ENCODE measurements at places on chromosomes 4 and X.
A peak's percentile ranks its signal among the peaks of the same experiment; 100 is the strongest.

GRCh38 chr4:109576462-109576861 is 16.4 kb downstream of the MCUB start:
- DNase-seq: no peak

GRCh38 chr4:39822662-39823061 is 124.7 kb downstream of the UBE2K start:
- no peak for DNase-seq

GRCh38 chrX:2484721-2485648 is 15.8 kb downstream of the DHRSX start:
- peak; percentile 71 for DNase-seq

DNA sequence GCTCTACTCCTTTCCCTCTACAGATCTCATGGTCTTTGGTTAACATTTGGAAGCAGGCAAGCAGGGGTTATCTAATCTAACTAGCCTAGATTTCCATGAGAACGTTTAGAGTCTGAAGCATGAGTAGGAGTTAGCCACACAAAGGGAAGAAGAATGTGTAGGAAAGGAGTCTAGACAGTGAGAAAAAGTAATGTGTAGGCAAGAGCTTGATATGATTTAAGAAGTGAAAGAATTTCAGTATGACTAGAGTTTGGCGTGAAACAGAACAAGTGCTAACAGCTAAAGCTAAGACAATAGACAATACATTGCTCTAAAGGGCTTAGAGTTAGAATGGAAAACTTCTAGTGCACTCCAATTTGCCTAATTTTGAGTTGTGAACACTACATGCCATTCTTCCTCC is 10.8 kb downstream of the CXCL8 start:
- DNase-seq: no peak

GRCh38 chrX:70196961-70197720 is 19.9 kb downstream of the DGAT2L6 start:
- no peak for DNase-seq

DNA sequence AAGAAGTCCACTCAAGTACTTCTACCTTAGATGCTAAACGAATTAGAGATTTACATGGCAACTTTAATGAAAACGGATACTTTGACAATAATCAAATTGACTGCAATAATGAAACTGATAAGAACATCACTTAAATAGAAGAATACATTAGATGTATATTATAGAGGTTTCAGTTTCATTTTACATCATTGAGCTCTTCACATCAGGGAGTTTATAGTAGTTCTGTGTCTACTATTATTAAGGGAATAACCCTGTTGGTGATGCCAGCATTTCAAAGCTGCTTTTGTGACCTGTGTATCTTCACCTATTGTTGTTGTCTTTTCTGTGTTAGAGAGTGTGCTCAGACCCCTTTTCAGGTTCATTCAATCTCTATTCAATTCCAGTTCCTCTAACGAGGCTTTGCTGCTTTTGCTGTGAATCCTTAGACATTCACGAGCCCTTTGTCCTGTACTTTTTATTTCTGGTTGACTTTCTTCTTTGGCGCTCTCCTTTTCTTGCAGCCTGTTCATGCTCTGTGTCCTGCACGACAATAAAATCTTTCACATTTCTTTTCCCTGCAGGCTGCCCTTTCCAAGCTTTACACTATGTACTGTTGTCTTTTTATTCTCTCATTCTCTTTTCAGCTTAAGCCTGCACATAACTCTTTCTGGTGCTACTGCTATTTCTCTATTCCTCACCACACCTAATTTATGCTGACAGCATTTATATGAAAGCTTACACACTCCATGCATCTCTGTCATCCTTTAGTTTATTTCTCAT is 232.1 kb downstream of the CPE start:
- DNase-seq: no peak

DNA sequence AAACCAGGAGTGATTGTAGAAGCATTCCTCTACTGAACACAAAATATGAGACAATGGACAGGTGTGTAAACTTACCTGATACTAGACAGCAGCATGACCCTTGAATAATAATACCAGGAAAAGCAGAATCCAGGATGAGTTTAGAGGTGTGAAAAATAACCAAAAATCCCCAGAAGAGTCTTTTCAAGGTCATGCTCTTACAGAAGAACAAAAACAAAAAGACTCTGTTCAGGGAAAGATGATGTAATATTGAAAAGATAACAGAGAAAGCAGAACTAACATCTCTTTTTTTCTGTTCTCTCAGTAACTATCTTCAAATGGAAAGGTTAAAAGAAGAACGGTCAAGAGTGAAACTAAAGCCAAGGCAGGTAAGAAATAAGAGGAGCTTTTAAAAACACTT is 14.0 kb upstream of the ARHGAP10 start:
- no peak for DNase-seq

- DNase-seq: no peak
These were observed 176.4 kb downstream of the BMPR1B start for GRCh38 chr4:94934201-94934600.

DNA sequence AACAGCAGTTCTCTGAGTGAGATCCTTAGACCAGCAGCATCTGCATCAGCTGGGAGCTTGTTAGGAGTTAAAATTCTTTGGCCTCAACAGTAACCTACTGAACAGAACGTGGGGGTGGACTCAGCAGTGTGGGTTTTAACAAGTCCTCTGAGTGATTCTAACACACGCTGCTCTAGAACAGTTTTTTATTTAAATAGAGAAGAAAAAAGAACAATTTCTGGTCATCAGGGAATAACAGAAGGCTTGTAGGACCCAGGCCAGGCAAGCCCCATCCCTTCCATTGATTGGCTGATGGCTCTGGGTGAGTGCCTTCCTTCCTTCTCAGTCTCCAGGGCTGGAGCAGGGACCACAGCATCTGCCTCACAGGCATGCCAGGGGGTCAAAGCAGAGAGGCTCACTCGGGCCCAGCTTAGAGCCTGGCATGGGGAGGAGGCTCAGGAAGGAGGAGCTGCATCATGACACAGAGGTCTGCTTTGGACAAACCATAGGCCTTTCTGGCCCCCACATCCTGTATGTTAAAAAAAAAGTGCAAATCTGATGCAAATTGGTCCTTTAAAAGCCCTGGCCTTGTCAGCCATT is 56.7 kb downstream of the JAKMIP1 start:
- no peak for DNase-seq

DNA sequence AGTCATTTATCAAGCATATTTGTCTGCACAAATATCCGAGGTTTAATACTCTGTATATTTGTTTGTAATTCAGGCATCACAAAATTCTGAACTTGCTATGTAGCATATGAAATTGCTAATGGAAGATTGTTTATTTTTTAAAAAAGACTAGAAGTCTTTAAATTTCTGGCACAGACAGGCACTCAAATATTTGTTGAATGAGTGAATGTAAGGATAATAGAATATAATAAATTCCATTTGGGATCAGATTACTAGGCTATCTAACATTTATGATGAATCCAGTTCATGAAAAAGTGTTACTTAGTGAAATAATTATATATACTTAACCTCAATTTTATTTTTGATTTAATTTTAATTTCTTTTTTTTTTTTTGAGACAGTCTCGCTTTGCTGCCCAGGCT is 30.4 kb upstream of the TEC start:
- DNase-seq: no peak

DNA sequence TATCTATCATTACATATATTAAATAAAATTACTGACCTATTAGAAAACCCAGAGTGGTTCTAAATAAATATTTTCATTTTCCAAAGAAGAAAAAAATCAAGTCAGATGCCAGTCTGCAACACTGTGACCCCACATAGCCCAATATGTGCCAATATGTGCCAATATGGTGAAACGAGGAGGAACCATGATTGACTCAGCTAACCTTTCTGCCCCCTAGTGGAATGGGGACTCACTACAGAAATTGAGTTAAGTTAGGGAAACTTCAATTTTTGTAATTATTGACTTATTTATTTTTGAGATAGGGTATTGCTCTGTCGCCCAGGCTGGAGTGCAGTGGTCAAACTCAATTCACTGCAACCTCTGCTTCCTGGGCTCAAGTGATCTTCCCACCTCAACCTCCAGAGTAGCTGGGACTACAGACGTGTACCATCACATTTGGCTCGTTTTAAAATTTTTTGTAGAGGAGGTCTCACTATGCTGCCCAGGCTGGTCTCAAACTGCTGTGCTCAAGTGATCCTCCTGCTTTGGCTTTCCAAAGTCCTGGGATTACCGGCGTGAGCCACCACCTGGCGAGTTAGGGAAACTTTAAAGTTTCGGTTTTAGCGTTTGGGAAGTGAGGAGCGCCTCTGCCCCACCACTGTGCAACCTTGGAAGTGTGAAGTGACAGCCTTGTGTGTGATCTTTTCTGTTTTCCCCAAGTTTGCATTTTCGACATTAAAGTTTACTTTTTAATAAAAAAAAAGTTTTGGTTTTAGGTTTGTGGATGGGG is 116.8 kb upstream of the SHISA3 start:
- DNase-seq: no peak

DNA sequence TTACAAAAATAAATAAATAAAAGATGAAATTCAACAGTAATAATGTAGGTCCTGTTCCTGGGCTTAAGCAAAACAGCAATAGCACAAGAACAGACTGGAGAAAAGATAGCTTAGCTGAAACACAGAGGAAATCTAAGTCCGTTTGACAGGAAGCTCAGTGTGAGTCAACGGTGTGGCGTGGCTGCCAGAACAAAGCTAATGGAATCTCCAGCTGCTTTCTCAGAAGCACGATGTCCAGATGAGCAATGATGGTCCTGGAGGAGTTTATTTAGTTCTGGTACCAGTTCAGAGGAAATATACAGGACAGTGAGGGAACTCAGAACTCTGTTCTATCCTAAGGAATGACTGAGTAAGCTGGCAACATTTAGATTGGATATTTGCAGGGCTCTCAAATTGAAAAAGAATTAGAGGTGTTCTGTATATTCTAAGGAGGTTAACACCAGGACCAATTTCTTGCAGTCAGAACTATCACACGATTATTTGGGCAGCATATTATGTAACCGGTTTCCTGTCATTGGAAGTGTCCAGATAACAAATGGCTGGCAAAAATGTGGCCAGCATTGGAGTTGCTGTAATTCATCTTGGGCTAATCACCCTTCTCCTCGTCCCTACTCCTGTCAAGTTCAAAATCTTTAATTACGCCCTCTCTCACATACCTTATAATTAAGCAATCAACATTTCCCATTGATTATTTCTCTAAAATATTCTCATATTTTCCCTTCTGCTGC is 12.7 kb downstream of the GAB3 start:
- DNase-seq: no peak

- peak; percentile 92 for DNase-seq
These were observed 4.9 kb downstream of the PRDM8 start for GRCh38 chr4:80202190-80202711.

- no peak for DNase-seq
These were observed 107.8 kb upstream of the FMR1 start for GRCh38 chrX:147803948-147804347.

- DNase-seq: no peak
These were observed 76.7 kb downstream of the TAB3 start for GRCh38 chrX:30812326-30812725.

- DNase-seq: no peak
These were observed 113.6 kb downstream of the SOX3 start for GRCh38 chrX:140391313-140391712.

DNA sequence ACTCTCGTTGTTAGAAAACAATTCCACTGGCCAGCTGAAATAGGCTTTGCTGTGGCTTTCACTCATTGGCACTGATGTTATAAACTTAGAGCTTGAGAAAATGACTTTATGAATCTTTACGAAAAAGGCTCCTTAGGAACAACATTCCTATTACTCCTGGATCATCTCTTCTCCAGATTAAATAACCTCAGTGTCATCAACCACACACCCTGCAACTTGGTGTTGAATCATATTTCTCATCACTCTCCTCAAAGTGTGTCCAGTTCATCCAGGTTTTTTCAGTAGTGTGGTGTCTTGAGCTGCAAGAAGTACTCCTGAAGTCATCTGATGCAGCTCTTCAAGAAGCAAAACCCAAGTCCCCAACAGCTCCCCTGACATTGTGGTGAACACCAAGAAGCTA is 28.1 kb upstream of the ANOS1 start:
- DNase-seq: no peak

- no peak for DNase-seq
These were observed 245.5 kb upstream of the SLC7A11 start for GRCh38 chr4:138487670-138488069.

- DNase-seq: no peak
These were observed 115.4 kb downstream of the PARM1 start for GRCh38 chr4:75048208-75048879.

DNA sequence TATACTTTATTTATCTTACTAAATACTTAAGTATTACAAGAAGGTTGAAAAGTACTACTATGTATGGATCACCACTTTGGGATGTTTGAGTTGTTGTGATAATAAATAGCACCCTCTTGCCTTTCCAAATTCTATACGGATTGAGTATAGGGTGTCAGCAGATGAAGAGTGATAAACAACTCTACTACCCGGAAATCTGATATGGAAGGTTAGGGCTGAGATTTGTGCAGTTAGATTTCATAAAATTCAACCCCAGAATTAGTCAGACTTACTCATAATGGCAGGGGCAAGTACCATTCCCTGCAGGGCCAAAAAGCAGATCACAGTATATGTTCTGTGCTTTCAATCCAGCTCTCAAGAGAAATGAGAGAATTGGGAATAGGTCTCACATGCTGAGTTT is 1008.9 kb upstream of the PCDH7 start:
- no peak for DNase-seq

GRCh38 chr4:2074588-2074987 is 15.5 kb downstream of the NAT8L start:
- peak; percentile 24 for DNase-seq

DNA sequence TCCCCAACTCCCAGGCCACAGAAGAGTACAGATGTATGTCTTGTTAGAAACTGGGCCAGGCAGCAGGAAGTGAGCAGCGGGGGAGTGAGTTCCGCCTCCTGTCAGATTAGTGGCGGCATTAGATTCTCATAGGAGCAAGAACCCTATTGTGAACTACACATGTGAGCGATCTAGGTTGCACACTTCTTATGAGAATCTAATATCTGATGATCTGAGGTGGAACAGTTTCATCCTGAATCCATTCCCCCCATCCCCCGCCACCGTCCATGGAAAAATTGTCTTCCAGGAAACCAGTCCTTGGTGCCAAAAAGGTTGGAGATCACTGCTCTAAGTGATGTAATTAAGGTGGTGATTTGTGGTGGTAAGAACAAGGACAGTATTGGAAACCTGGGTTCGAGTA is 24.5 kb upstream of the NEXMIF start:
- DNase-seq: no peak

DNA sequence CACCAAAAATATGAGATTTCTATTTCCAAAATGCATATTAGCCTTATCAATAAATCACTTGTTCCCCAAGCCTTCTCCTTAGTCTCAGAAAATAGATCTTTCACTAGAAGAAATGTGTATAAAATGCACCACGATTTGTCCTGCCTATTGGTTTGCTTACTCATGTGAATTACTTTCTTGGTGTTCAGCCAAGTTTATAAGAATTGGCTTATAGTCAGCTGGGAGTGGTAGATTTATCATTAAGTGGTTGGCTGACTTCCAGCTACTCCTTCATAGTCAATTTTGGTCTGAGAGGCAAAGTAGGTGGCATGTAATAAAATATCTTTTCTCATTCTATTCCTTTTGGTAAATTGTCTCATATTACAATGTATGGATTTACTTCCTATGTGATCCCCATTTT is 1.3 kb downstream of the SULT1E1 start:
- no peak for DNase-seq
